Central memory CD8-positive, alpha-beta T cell (primary cell): ENCODE measurements at places on chromosomes 12 and 14.

GRCh38 chr12:123643911-123644310, 10.3 kb downstream of the GTF2H3 start:
- no peak for DNase-seq
- no peak overlapping the region for H3K4me3 ChIP-seq
- peaks cover 31% of the 10 kb centered on the region for H3K36me3 ChIP-seq
- H3K27ac ChIP-seq, result no peak overlapping the region
- no peaks in the 10 kb centered on the region for H3K27me3 ChIP-seq
- no peaks in the 10 kb centered on the region for H3K4me1 ChIP-seq

DNA sequence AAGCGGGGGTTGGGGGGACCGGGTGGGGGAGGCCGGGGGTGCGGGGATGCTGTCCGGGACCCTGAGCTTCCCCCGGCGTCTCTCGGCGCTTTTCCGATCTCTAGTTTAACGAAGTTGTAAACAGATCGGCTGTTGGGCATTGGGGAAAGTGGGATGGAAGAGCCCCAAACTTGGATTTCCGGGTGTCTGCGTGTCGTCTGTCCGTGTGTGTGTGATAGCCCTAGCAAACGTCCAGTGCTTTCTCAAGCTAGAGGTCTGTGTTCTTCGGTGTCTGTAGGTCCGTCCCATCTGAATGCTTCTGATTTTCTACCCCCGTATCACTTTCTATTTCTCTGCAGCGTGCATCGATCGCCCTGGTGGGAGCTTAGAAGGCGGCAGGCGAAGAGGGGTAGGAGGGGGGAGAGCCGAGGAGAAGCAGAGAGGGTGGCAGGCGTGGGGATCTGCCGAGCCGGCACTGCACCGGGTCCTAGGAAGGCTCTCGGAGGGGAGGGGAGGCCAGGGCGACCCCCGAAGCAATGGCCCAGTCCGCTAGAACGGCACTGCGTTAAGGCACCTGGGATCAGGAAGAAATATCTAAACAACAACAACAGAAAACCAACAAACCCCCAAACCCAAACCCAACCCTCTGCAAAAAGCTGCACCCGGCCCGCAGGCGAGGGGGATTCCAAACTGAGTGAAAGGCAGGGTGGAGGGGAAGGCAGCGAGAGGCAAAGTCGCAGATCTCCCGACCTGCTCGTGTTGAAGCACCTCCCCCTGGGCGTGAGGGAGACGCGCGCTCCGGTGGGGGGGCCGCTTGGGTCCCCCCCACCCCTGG, 1.0 kb downstream of the KCNA1 start:
- no peaks in the 10 kb centered on the region for H3K4me1 ChIP-seq
- peak overlapping the region; percentile 68 for H3K4me3 ChIP-seq
- H3K27ac ChIP-seq, result no peak overlapping the region
- DNase-seq, result no peak

GRCh38 chr12:13167226-13167625, 29.3 kb upstream of the EMP1 start:
- DNase-seq, result no peak
- H3K36me3 ChIP-seq, result peaks cover 2% of the 10 kb centered on the region
- H3K27ac ChIP-seq, result no peak overlapping the region
- peaks cover 6% of the 10 kb centered on the region for H3K4me1 ChIP-seq

GRCh38 chr12:26080911-26081310, 43.9 kb downstream of the BHLHE41 start:
- no peaks in the 10 kb centered on the region for H3K4me1 ChIP-seq
- DNase-seq, result no peak
- H3K36me3 ChIP-seq, result no peaks in the 10 kb centered on the region
- no peak overlapping the region for H3K27ac ChIP-seq
- no peaks in the 10 kb centered on the region for H3K27me3 ChIP-seq
- no peak overlapping the region for H3K4me3 ChIP-seq

DNA sequence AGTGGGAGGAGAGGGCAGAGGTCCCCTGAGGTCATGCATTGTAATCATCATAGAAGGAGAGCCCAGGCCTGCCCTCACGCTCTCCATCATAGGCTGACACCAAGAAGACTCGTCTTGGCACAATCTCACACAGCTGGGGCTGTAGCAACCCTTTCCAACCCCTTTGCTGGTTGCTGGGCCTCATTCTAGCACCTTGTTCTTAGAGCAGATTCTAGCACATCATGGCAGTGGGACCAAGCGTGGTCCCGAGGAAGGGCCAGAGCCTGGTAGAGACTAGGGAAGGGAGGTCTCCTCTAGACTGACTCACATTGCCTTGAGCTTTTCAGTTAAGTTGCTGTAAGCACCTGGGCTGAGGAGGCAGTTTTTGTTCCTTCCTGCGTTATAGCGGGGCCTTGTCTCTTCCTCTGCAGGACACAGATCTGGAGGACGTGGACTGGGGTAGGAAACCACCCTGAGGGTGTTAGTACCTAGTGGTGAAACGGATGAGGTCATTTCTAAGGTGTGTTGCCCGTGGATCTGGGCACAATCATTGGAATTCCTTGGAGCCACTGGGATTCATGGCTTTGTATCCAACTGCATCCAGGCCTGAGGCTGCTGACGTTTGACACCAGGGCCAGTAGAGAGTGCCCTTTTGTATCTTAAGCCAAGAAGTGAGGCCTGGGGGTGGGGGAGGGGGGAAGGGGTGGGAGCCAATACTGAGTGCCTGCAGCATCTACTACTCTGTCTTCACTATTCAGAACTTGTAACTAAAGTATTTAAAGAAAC, 19.9 kb downstream of the RPS6KL1 start:
- peaks cover 59% of the 10 kb centered on the region for H3K36me3 ChIP-seq
- no peak overlapping the region for H3K27ac ChIP-seq
- DNase-seq, result no peak
- H3K4me3 ChIP-seq, result no peak overlapping the region
- H3K4me1 ChIP-seq, result peaks cover 6% of the 10 kb centered on the region
- no peaks in the 10 kb centered on the region for H3K27me3 ChIP-seq

DNA sequence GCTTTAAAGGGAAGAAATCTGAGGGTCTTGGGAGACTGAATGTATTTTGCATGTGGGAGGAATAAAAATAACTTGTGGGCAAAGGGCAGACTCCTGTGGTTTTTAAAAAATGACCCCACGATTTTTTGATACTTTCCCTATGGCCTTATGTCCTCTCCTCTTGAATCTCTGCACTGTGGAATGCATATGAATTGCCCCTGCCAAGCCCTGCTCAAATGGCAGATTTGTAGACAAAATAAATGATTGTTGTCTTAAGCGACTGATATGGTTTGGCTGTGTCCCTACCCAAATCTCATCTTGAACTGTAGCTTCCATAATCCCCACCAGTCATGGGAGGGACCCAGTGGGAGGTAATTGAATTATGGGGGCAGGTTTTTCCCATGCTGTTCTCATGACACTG, 223.8 kb downstream of the DACT1 start:
- no peaks in the 10 kb centered on the region for H3K27me3 ChIP-seq
- no peaks in the 10 kb centered on the region for H3K4me1 ChIP-seq
- H3K36me3 ChIP-seq, result no peaks in the 10 kb centered on the region
- no peak for DNase-seq
